ENCODE measurements at places on chromosomes 5 and 9. TPM values are rescaled to one million over a fixed set of nuclear protein-coding genes. Genes with fewer than 3 reads are reported as not detected.
A peak's percentile ranks its signal among the peaks of the same experiment; 100 is the strongest.

The SLIT3 gene
- total RNA-seq: 70.0 TPM

The CNTNAP3B gene
- total RNA-seq: 9.3 TPM

The FIBCD1 gene
- 2.7 TPM for total RNA-seq

The DIPK1B gene
- 17.7 TPM for total RNA-seq

The SIL1 gene
- 56.9 TPM for total RNA-seq

The FBN2 gene
- 0.58 TPM for total RNA-seq

The PCDHGA9 gene
- 5.4 TPM for total RNA-seq

The UBTD2 gene
- total RNA-seq: 18.8 TPM

The LRRTM2 gene
- total RNA-seq: 0.52 TPM

DNA sequence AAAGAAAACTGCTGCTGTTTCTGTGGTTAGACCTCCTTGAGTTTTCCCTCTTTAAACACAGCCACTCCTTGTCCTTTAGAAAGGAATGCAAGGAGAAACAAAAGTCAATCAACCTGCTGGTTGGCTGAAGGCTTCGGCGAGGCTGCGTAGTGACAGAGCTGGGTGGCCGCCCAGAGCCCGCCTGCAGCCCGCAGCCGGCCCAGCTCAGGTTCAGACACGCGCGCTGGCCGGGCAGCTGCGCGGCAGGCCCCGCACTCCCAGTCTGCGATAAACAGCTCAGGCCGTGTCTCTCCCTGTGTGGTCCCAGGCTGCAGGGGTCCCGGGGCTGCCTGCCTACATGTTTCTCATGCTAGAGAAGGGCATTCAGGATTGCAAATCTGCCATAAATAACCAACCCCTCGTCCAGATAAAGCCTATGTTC is 115.4 kb downstream of the HSD17B3 start:
- peak; percentile 87 for DNase-seq

DNA sequence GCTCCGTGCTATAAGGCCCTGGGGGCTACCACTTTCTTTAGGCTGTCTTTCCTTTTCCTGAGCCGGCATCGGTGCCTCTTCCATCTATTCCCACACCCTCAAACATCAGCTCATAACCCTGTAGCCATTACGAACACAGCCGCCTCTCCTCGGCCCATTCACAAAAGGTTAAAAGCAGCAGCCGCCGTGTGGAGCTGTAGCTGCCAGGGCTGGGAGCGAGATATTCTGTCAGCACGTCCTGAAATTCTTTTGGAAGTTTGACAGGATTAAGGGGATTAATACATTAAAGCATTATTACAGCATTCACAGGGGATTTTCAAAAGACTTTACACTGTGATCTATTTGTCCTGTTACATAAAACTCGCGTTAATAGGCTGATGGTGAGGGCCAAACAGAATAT is 428.2 kb downstream of the CDK5RAP2 start:
- no peak for DNase-seq

- DNase-seq: peak; percentile 54
Observed at GRCh38 chr9:134545543-134546245, 95.9 kb upstream of the COL5A1 start.

DNA sequence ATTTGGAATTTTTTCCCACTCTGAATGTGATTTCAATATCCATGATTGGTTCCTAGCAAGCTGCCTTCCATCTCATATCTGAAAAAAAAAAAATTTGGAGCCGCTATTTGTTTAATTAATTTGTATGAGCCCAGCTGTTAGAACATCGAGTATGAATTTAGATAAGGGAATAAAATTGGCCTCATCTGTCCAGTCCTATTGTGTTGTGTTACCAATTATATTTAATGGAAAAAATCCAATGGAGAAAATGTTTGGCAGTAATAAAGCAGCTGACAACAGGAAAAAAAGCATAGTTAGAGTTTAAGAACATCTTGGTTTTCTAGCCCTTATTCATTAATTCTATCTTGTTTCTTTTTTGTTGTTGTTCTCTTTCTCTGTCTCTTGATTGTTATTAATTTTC is 735.6 kb upstream of the RIOK2 start:
- no peak for DNase-seq

DNA sequence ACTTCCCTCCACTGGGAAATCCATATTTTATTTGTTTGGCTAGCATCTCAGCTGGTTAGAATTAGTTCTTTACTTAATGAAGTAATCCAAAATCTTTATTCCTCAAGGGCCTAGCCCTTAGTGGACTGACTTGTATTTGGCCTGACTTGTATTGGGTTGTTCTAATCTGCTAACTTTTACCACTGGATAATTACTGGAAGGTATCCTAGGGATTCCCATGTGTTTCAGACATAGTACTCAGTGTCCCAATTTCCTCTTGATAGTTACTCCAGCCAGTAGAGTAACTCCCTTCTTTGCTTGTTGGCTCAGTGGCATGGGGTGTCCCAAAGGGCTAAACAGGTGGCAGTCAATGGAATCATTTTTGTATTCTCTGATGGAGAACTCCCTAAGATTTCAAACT is 156.0 kb downstream of the DCP2 start:
- DNase-seq: no peak

DNA sequence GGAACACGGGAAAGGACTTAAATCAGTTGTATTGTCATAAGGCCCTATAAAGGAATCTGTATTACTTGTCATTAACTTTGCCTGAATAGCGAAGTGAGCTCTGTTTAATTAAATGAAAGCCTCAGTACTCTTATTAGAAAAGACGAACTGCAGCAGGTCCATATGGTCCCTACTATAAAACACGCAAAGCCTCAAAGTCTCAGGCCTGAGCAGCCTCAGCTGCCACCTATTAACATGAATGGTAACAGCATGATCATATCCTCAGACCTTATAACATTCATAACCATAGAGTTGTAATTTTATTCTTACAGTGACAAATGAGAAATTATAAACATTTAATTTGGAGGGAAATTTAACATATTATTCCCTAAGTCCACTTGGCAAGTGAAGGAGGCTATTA is 1113.7 kb upstream of the WWC1 start:
- no peak for DNase-seq

DNA sequence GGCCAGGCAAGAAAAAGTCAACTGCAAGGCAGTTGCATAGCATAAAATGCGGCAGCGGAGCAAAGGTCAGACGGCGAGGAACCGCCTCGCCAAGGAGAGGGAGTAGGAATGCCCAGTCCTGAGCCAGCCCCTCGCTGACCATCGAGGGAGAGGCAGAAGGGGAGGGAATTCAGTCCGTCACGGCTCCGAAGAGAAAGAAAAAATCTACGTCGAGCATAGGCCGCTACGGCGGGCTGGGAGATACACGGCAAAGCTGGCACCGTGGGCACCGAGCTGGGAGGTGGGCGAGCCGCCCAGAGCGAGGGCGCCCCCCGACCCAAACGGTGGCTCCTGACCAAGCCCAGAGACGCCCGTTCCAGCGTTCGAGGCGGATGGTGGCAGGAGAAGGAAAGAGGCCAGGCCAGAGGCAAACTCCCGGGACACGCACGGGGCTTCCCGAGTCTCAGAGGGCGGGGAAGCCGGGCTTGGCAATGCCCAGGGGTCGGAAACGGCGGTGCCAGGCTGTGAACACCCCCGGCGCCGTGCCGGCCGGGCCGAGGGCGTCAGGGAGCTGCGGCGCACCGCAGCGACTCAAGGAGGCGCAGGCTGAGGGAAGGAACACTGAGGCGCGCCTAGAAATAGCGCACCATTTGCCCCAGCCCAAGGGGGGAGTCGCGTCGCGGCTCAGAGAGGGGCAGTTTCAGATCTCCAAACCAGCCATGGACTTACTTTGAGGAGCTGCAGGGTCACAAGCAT is 518 bp downstream of the SPRY4 start:
- peak; percentile 73 for DNase-seq

GRCh38 chr5:62419609-62420008 is 7.0 kb downstream of the IPO11 start:
- DNase-seq: no peak

DNA sequence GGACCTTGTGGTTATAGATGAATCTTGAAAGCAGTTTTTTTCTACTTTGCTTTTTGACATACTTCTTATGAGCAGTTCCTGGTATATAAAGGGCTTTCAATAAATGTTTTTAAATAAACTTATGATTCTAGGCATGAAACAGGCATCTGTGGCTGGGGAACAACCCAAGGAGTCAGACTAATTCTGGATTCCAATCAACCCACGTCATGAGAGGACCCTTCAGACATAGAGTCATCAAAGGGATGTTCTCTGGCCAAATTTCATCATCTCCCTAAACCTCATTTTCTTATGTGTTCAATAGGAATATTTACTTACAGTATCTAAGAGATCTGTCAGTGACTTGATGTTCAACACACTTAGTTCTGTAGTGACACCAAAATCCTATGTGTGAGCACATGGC is 243.8 kb upstream of the ZNF462 start:
- no peak for DNase-seq

GRCh38 chr9:68949271-68950000 is 64.5 kb downstream of the PRKACG start:
- no peak for DNase-seq

- DNase-seq: no peak
Observed at GRCh38 chr5:78927657-78928282, 57.3 kb downstream of the ARSB start.

- no peak for DNase-seq
Observed at GRCh38 chr9:127059765-127060361, 62.6 kb downstream of the ANGPTL2 start.

GRCh38 chr9:34928921-34929320 is 29.2 kb upstream of the PHF24 start:
- DNase-seq: no peak

GRCh38 chr5:41122459-41122858 is 51.3 kb upstream of the MROH2B start:
- no peak for DNase-seq

- no peak for DNase-seq
Observed at GRCh38 chr9:113427629-113428028, 17.1 kb downstream of the C9orf43 start.

DNA sequence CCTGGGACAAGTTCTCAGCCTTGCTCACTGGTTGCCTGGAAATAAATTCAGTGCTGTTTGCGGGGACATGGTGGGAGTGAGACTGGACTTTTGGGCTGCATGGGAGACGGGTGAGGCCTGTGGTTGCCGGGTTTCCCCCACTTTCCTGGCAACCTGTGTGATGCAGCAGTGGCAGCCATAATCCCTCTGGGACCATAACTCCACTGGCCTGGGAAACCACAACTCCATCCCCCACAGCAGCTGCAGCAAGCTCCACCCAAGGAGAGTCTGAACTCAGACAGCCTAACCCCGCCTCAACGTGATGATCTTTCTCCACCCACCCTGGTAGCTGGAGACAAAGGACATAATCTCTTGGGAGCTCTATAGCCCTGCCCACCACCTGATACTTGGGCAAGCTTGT is 349.9 kb downstream of the PIK3R1 start:
- DNase-seq: no peak

- no peak for DNase-seq
Observed at GRCh38 chr9:13436591-13436990, 157.1 kb upstream of the MPDZ start.

DNA sequence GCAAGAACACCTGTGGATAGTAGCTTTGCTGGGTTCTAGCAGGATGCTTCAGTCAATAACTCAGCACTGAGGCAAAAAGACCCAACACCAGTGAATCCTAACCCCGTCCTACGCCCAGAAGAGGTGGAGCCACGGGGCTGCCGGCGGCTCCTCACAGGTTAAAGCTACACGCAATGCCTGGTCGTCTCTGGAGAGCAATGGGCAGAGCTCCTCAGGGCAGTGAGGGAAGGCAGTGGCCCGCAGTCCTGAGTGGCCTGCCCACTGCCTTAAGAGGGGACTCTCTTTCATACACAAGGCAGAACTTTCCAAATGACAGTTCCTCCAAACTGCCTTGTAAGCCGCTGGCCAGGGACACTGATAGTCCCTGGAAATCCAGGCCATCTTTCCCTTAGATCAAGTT is 244.2 kb upstream of the IRX2 start:
- peak; percentile 10 for DNase-seq

- DNase-seq: no peak
Observed at GRCh38 chr9:38108326-38108725, 39.3 kb upstream of the SHB start.

GRCh38 chr5:11335881-11336760 is 568.1 kb downstream of the CTNND2 start:
- DNase-seq: no peak

DNA sequence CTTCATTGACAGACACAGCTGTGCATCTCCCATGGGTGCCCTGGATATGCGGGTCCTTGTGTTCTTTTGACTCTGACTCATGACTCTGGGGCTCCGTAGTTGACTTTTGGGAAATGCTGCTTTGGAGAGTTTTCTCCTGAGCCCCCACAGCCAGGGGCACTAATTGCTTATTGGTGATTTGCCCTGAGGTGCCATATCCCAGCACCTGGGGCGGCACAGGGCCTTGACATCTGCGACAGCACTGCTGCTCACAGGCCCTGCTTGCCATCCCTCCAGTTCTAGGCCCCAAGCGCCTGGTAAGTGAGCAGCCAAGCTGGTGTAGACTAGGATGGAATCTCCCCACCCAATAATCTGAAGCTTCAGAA is 75.1 kb downstream of the AMBP start:
- no peak for DNase-seq

GRCh38 chr9:114170771-114171461 is 15.6 kb downstream of the COL27A1 start:
- DNase-seq: no peak
